Sigmoid colon (tissue), 7 donors: ENCODE measurements at places on chromosomes 12 and 14. TPM values are rescaled to one million over a fixed set of nuclear protein-coding genes. Genes with fewer than 3 reads are reported as not detected.

The STAT2 gene
- 15.0 TPM for polyA plus RNA-seq

The PKP2 gene
- polyA plus RNA-seq: 39.6 TPM

The KRT6C gene
- polyA plus RNA-seq: 0.60 TPM

The KRT8 gene
- polyA plus RNA-seq: 3,181 TPM

The ASB2 gene
- polyA plus RNA-seq: 10.0 TPM

The IL22 gene
- polyA plus RNA-seq: 1.2 TPM

The PTPRQ gene
- not detected for polyA plus RNA-seq

The PLEKHG7 gene
- polyA plus RNA-seq: 0.71 TPM

The TAS2R30 gene
- 0.36 TPM for polyA plus RNA-seq

The SRRM4 gene
- polyA plus RNA-seq: 0.07 TPM

The TAS2R7 gene
- polyA plus RNA-seq: not detected

The HOXC9 gene
- not detected for polyA plus RNA-seq

The GZMH gene
- polyA plus RNA-seq: not detected

The CLEC4C gene
- not detected for polyA plus RNA-seq

The PRIMA1 gene
- polyA plus RNA-seq: 0.23 TPM

The PMEL gene
- 1.8 TPM for polyA plus RNA-seq

The ARHGAP9 gene
- polyA plus RNA-seq: 54.7 TPM

The NUAK1 gene
- 2.6 TPM for polyA plus RNA-seq

The ADAMTS20 gene
- polyA plus RNA-seq: not detected

The KRT73 gene
- polyA plus RNA-seq: not detected

The NID2 gene
- polyA plus RNA-seq: 4.8 TPM

The INHBE gene
- 0.09 TPM for polyA plus RNA-seq

The DNAJC22 gene
- polyA plus RNA-seq: 12.8 TPM

The PTPRO gene
- polyA plus RNA-seq: 1.2 TPM

The SLC6A13 gene
- 0.10 TPM for polyA plus RNA-seq

The KCNA5 gene
- not detected for polyA plus RNA-seq

The TMEM179 gene
- not detected for polyA plus RNA-seq

The FAIM2 gene
- 5.6 TPM for polyA plus RNA-seq

The RARG gene
- polyA plus RNA-seq: 3.2 TPM

The NRXN3 gene
- 0.23 TPM for polyA plus RNA-seq
